ENCODE measurements at places on chromosomes 4 and X.
A peak's percentile ranks its signal among the peaks of the same experiment; 100 is the strongest.

GRCh38 chr4:163280703-163281519, 51.5 kb downstream of the NPY1R start:
- no peak for DNase-seq

DNA sequence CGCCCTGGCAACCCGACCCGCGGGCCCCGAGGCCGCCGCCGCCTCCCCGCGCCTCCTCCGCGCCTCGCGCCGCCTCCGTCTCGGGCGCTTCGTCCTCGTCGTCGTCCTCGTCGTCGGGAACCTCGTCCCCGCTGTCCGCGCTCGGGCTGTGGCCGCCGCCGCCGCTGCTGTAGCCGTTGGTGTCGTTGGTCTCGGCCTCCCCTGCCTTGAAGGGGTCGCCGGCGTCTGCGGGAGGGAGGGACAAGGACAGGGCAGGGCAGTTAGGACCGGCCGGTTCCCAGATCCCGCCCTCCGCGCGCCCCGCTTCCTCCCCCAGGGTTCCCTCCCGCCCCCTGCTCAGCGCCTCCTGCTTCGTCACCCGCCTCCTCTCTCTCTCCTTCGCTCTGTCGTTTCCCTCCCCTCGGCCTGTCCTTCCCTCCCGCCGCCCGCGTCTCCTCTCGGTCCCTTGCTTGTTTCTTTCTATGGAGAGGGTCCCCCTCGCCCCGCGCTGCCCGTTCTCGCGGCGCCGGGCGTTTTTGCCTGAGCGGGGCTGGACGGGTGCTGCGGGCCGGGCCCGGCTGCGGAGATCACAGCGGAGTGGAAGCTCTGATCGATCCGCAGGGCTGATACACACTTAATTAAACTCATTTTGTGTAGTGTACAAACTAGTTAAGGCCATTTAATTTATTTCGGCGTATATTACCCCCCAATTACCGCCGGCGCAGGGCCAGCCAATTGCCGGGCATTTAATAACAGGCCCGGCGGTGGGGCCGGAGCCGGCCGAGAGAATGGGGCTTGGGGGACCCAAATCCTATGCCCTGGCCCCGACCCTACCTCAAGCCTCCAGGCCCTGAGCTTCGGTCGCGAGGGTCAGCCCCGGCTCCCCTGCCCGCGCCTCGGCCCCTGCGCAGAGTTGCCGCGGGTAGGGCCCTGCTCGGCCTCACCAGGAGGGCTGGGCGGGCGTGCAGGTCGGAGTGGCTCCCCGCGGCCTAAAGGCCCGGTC, 2.4 kb downstream of the NKX1-1 start:
- no peak for DNase-seq

DNA sequence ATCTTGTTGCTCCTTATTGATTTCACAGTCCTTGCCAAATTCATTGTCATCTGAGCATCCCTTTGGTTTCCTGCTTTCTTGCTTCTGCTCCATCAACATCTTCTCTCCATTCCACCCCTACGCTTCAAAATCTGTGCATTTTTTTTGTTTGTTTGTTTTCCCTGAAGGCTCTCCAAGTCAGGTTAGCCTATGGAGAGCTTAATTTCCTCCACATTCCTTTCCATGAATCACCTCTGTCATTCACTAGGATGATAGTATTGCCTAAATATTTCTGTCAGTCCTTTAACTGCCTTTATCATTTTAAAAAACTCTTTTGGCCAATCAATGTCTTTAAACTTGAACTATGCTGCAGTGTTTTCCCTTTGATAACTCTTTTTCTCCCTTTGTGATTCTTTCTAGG, 67.7 kb downstream of the PPARGC1A start:
- no peak for DNase-seq

GRCh38 chrX:32896088-32896487, 315.3 kb downstream of the DMD start:
- no peak for DNase-seq

DNA sequence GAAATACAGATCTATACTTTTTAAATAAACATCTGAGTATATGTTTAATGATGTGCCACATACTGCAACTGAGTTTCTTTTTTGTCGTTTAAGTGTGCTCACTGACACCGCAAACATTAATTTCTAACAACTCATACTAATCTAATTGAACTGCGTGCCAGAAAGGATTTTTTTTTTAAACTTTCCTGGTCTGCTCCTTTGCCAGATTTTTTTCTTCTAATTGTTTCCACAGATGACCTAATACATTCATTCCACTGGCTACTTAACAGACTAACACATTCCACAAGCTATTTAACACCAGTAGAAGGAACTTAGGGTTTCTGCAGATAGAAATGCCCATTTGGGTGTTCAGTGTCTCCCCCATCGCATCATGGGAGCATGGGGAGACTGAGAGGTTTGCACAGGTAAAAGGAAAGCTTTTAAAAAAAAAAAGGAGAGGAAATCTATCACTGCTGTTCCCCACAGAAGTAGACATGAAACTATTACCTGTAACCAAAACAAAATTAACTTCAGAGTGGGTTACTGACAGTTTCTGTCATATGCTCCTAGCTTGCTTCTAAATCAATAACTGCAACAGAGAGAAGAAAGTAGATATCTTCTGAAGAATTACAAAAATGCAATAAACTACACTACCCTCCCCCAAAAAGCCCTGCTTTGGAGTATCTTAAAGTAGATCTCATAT, 31.6 kb downstream of the SH3KBP1 start:
- no peak for DNase-seq

DNA sequence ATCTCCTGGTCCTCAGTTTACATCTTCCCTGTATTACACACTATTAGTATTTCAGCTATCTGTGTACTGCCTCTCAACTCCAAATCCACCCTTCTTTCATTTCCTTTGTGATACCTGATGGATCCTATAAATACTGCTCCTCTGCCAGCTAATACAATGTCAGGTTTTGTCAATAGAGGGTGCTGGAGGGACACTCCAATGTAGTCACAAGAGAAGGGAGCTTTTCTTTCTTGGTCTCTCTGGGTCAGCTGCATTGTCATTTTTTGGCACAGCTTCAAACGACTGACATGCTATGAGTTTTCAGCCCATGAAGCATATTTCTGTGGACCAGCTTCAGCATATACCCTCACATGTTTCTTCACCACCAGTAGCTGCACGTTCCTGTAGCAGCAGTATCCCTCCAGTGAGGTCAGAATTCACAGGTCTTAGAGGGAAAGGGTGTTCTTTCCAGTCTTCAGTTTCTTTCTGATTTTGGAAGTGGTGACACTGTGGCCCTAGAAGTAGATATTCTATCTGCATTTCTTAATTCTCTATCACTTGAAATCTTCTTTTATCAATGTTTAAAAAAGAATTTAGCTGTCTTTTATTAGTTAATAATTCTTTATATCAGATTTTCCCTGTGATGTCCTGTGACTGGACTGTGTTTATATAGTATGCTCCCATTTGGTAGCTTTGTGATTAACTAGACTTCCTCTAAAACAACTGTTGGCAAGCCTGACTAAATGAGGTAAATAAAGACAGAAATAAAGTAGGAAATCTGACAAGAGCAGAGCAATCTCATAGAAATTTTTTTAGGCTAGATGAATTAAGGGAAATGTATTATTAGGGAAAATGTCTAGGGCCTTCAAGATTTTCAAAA, 60.6 kb downstream of the GABRA2 start:
- peak; percentile 47 for DNase-seq

DNA sequence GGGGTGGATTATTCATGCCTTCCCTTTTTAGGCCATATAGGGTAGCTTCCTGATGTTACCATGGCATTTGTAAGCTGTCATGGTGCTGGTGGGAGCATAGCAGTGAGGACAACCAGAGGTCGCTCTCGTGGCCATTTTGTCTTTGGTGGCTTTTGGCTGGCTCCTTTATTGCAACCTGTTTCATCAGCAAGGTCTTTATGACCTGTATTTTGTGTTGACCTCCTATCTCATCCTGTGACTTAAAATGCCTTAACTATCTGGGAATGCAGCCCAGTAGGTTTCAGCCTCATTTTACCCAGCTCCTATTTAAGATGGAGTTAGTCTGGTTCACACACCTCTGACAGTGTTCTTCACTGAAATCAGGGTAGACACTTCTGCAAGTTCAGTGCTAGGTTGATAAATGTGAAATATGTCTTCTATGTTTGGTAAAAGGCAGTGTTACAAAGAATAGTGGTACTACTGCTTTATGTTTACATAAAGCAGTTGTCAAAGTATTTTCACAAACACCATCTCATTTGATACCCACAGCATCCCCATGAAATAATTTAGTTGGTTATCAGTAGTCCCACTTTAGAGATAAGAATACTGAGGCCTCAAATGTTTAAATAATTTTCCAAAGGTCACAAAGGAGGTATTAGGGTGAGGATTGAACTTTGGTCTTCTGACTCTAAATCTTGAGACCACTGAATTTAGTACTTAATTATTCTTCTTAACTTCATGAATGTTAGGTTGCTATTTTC, 77.1 kb upstream of the C4orf54 start:
- DNase-seq, result no peak

DNA sequence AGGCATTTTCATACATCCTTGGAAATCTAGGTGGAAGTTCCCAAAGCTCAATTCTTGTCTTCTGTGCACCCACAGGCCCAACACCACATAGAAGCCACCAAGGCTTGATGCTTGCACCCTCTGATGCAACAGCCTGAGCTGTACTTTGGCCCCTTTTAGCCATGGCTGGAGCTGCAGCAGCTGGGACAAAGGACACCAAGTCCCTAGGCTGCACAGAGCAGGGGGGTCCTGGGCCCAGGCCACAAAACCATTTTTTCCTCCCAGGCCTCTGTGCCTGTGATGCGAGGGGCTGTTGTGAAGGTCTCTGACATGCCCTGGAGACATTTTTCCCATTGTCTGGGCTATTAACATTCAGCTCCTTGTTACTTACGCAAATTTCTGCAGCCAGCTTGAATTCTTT, 124.0 kb upstream of the S100G start:
- no peak for DNase-seq

GRCh38 chrX:148290931-148291330, 209.5 kb upstream of the AFF2 start:
- no peak for DNase-seq

GRCh38 chr4:69974631-69975030, 9.1 kb upstream of the CSN2 start:
- DNase-seq, result no peak

- no peak for DNase-seq
These were observed 52.3 kb downstream of the IL1RAPL2 start for GRCh38 chrX:104618106-104618895.

GRCh38 chr4:139912445-139912844, 241.5 kb downstream of the MAML3 start:
- no peak for DNase-seq

- no peak for DNase-seq
These were observed 302.7 kb downstream of the GPM6A start for GRCh38 chr4:175509320-175509719.

DNA sequence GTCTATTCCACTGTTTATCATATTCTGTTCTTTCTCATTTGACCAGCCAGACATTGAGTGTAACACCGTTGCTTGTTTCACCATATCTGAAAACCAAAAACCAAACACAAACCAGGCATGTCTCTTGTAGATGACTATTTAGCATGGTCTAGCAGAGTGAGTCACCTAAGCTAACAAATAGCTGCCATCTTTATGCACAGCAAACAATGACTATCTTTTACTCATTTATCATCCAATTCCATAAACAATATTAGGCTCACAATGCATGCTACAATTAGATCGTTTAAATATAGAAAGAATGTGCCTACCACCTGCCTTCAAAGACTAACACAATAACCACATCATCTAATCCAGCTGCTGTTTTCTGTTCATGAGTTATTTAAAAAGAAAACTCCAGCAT, 495.4 kb downstream of the PCDH19 start:
- DNase-seq, result no peak

- no peak for DNase-seq
These were observed 427 bp downstream of the NKX1-1 start for GRCh38 chr4:1405636-1406393.

- DNase-seq, result no peak
These were observed 37.0 kb upstream of the ATP6AP2 start for GRCh38 chrX:40543661-40544328.

DNA sequence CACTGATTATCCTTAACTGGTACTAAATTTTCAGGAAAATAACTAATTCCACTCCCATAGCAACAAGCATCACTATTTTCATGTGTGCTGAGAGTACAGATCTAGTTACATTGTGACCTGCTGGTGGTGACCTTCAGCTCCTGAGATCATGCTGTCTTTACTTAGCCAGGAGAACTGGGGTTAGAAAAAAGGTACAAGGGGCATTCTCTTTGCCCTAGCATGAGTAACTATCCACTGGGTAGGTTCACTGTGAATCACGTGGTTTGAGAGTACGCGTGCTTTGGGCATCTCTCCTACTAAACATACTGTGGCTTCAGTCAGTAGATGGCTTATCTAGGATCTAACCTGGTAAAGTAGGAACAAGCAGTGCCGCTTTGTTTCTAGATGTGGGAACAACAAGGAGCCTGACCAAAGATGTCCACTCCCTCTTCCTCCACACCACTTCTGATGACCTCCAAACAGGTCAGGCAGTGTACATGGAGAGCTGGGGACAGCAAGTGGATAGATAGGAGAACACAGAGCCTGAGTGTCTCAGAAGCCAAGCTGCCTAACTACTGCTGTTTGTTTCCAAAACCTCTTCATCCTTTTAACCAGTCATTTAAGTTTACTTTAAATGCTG, 90.2 kb downstream of the CBR4 start:
- no peak for DNase-seq

- no peak for DNase-seq
These were observed 74.2 kb downstream of the CLDN34 start for GRCh38 chrX:10041383-10041782.

DNA sequence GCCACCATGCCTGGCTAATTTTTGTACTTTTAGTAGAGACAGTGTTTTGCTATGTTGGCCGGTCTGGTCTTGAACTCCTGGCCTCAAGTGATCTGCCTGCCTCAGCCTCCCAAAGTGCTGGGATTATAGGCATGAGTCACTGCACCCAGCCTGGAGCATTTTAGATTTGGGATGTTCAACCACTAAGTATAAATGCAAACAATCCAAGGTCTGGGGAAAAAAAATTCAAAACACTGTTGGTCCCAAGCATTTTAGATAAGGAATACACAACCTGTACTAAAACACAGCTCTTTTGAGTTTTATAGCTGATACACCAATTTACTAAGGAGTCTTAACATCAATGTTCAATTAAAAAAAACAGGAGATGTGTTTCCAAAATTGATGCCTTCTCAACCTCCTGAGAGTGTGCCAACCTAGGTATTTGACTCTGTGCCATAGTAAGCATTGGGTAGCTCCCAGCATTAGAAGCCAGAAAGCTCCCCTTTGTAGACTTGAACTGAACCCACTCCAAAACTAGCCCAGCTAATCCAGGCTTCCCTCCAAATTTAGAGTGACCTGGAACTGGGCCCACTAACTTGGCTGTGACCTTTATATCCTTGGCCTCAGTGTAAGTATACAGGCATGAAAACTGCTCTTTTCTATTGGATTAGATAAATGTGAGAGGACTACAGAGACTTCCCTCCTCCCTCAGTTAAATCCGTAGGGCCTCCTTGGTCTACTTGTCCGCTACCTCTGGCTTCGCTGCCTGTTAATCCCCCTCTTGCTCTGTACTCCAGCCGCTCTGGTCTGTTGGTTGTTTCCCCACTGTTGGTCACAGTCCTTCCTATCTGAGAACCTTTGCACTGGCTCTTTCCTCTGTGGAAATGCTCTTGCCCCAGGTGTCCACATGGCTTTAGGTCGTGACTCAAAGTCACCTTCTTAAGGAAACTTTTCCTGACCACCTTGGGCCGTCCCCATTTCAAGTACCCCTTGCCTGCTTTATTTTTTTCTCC, 77.6 kb downstream of the CCKAR start:
- DNase-seq, result no peak

All from amygdala (tissue), 56 donors.